ENCODE measurements at places on chromosomes 2 and 18. TPM values are rescaled to one million over a fixed set of nuclear protein-coding genes. Genes with fewer than 3 reads are reported as not detected.

MYL1 gene
- not detected for total RNA-seq

DNA sequence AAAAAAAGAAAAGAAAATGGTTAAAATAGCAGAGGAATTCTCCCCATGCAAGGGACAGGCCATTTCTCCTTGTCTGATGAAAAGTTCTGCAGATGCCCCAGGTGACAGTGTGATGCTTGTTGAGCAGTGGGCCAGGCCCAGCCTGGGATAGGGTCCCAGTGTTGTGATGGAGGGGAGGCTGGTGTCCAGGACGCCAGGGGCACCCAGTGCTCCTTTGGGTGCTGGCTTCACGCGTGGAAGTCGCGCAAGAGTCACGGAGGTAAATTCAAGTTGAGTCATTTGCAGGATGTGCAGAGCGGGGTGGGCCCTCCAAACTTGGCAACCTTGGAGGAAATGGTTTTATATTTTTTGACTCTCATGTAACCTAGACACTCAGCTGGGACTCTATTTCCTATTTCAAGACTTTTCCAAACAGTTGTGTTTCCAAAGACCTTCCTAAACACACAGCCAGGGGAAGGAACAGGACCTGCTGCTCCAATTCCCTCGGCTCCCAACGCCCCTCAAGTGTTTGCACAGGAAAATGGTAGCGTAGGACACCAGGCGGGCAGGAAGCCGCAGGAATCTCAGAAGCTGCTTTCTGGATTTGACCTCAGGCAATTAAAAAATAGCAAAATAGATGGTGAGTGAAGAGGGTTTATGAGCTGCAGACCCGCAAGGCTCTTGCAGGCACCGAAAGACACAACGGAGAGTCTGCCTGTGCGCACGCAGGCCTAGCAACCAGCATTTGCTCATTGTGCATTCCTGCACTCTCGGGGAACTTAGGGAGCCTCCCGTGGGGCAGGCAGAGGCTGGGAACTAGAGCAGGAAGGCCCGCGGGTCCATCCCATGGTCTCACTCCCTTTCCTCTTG, 107.1 kb upstream of the ODC1 start:
- H3K4me3 ChIP-seq: no peak overlapping the region
- DNase-seq: no peak
- H3K36me3 ChIP-seq: no peaks in the 10 kb centered on the region
- no peak overlapping the region for H3K27ac ChIP-seq
- H3K27me3 ChIP-seq: no peaks in the 10 kb centered on the region

DNA sequence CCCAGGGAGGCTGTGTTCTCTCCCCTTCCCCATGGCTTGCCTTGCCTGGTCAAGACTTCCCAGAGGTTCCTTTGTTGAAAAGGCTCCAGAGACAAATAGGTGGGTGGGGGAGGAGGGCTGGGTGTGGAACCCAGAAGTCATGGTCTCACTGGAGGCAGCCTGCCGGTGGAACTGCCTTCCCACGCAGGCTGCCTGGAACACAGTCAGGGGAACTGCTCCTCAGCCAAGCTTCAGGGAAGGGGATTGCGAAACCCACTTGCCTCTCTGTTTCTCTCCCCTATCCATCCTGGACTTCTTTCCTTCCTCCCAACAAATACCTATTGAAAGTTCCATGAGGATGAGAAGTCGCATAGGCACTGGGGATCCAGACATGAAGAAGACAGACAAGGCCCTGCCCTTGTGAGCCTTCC, 31.6 kb downstream of the MARCO start:
- H3K27me3 ChIP-seq: no peaks in the 10 kb centered on the region
- no peak overlapping the region for H3K27ac ChIP-seq
- H3K4me3 ChIP-seq: no peak overlapping the region
- peak; percentile 87 for DNase-seq
- H3K36me3 ChIP-seq: no peaks in the 10 kb centered on the region
- H3K4me1 ChIP-seq: no peaks in the 10 kb centered on the region

DNA sequence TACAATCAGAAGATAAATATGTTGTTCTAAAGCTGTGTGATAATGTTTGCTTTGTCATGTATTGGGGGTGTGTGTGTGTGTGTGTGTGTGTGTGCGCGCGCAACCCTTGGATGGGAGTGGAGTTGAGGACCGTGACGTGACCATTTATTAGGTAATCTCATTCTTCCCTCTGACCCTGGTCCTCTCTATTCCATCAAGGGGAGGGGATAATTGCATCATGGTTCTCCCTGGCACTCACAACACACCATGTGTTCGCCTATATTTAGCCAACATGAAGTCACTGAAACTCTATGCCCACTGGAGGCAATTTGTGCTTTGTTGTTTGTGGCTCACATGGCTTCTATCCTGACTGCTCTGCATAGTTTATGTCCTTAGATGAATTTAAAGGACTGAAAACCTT, 79.8 kb upstream of the LRPPRC start:
- no peak for DNase-seq
- H3K36me3 ChIP-seq: no peaks in the 10 kb centered on the region
- H3K27me3 ChIP-seq: no peaks in the 10 kb centered on the region
- no peak overlapping the region for H3K4me3 ChIP-seq

GRCh38 chr18:45085916-45086624, 405.4 kb downstream of the SETBP1 start:
- H3K4me3 ChIP-seq: no peak overlapping the region
- DNase-seq: no peak
- peaks cover 11% of the 10 kb centered on the region for H3K4me1 ChIP-seq
- no peaks in the 10 kb centered on the region for H3K36me3 ChIP-seq

GRCh38 chr18:76621782-76622495, 126.9 kb upstream of the ZNF516 start:
- no peaks in the 10 kb centered on the region for H3K27me3 ChIP-seq
- H3K4me1 ChIP-seq: peaks cover 35% of the 10 kb centered on the region
- DNase-seq: peak; percentile 75

- H3K4me3 ChIP-seq: no peak overlapping the region
- DNase-seq: no peak
- no peaks in the 10 kb centered on the region for H3K4me1 ChIP-seq
- H3K27me3 ChIP-seq: no peaks in the 10 kb centered on the region
These were observed 71.2 kb upstream of the CNTNAP5 start for GRCh38 chr2:123953846-123954245.

GKN2 gene
- not detected for total RNA-seq

PDK1 gene
- total RNA-seq: 5.1 TPM

DNA sequence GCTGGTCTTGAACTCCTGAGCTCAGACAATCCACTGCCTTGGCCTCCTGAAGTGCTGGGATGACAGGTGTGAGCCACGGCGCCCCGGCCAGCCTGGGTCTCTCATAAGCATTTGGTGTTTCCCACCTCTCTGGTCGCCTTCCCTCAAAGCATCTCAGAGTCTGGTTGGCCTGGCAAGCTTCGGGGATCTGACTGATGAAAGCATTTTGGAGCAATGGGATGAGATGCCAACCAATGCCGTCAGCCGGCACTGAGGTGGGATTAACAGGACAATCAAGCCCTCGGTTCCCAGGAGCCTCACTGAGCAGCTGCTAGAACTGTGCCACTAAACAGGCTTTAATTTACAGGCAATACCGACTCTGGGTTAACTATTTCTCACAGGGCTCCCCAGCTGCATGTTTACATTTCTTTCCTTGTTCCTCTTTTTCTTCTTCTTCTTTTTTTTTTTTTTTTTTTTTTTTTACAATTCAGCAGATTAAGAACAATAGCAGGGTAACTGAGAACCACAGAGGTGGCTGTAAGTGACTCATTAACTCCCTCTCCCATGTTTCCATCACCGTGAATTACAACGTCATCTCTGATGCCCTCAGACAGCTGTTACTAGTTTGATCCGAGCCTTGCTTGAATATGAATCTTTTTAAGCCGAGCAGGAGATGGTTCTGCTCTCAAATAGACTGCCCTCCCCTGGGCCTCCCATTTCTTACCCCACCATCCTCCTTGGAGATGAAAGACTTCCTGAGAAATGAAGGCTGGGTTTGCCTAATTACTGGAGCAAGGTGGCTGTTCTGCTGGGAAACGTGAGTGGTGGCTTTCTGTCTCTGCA, 37.9 kb downstream of the ODC1 start:
- H3K36me3 ChIP-seq: no peaks in the 10 kb centered on the region
- no peak for DNase-seq
- H3K27ac ChIP-seq: no peak overlapping the region
- H3K4me3 ChIP-seq: no peak overlapping the region

GRCh38 chr2:73000808-73001570, 70.5 kb downstream of the SFXN5 start:
- peaks cover 23% of the 10 kb centered on the region for H3K36me3 ChIP-seq
- H3K27ac ChIP-seq: no peak overlapping the region
- no peaks in the 10 kb centered on the region for H3K27me3 ChIP-seq
- no peak for DNase-seq

- no peaks in the 10 kb centered on the region for H3K27me3 ChIP-seq
- no peaks in the 10 kb centered on the region for H3K36me3 ChIP-seq
- no peaks in the 10 kb centered on the region for H3K4me1 ChIP-seq
- no peak overlapping the region for H3K27ac ChIP-seq
These were observed 102.9 kb downstream of the NUP35 start for GRCh38 chr2:183227176-183227575.

- no peak for DNase-seq
- no peak overlapping the region for H3K27ac ChIP-seq
- H3K4me3 ChIP-seq: no peak overlapping the region
- H3K4me1 ChIP-seq: no peaks in the 10 kb centered on the region
- no peaks in the 10 kb centered on the region for H3K27me3 ChIP-seq
These were observed 669.5 kb upstream of the REG3G start for GRCh38 chr2:78355967-78356366.

DNA sequence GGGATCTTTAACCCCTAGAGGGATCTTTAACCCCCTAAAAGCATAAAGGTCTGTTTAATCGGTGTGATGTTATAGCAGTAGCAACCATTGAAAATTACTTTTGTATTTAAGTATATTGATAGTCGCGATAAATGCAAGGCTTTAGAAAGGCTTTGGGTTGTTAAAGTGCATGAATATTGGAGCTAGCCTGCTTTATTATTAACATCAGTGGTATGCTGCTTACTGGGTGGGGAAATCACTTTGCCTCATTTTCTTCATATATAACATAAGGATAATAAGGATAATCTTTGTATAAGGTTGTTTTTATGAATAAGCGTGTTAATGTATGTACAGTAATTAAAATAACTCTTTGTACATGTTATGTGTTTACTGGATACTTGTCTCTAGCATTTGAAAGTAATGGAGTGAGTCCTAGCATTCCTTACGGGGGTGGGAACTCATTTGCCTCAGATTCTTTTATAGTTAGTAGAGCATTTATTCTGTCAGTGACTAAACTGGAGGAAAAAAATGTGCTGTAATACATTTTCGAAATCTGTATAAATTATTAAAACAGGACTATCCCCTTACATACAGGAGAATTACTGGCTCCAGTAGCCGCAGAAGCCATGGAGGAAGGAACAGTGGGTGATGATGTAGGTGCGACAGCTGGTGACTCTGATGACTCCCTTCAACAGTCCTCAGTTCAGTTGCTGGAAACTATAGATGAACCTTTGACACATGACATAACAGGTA, 122.2 kb downstream of the BIRC6 start:
- H3K4me3 ChIP-seq: no peak overlapping the region
- H3K4me1 ChIP-seq: no peaks in the 10 kb centered on the region
- no peak for DNase-seq
- no peaks in the 10 kb centered on the region for H3K27me3 ChIP-seq
- H3K27ac ChIP-seq: no peak overlapping the region

MAPRE2 gene
- total RNA-seq: 22.2 TPM

SPC25 gene
- 0.23 TPM for total RNA-seq

GRCh38 chr18:8319798-8320489, 289.3 kb upstream of the RAB12 start:
- no peak overlapping the region for H3K4me3 ChIP-seq
- H3K4me1 ChIP-seq: no peaks in the 10 kb centered on the region
- H3K36me3 ChIP-seq: no peaks in the 10 kb centered on the region
- H3K27me3 ChIP-seq: no peaks in the 10 kb centered on the region

DNA sequence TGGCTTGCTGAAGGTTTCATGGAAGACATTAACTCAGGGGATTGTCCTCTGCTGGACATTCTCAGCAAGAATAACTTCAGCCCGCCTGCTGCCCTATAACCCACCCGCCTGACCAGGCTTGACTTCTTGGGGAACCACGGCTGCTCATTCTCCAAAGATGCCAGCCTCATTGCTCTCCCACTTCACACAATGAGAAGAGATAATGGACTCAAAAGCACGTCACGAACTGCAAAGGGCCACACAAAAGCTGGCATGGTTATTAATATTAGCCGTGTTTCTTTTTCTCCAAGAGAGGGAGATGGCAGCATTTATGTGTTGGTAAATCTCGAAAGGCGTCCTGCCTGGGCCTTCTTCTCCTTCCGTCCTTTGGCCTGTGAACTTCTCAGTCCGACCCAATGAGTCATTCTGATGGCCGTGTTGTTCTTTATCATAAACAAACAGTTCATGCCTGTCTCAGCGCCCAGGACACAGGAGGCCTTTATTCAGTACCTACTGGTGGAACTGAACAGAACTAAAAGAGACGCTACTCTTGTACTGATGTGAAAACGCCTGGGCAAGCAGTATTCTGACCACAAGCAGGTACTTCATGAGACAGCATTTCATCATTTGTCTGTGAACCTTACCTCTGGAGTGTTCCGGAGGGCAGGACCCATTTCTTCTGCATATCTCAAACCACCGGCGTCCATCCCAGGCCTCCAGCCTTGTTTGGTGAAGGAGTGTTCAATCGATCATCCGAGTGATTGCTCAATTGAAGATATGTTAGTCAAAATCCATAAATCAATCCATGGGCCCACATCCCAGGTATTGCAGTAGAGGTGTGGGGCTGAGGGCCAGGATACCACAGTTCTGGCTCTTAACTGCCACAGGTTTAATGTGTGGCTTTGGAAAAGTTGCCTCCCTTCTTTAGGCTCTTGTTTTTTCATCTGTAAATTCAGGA, 25.1 kb upstream of the KLHL29 start:
- H3K27ac ChIP-seq: no peak overlapping the region
- H3K36me3 ChIP-seq: no peaks in the 10 kb centered on the region
- no peaks in the 10 kb centered on the region for H3K27me3 ChIP-seq
- no peak overlapping the region for H3K4me3 ChIP-seq
- no peak for DNase-seq

DNA sequence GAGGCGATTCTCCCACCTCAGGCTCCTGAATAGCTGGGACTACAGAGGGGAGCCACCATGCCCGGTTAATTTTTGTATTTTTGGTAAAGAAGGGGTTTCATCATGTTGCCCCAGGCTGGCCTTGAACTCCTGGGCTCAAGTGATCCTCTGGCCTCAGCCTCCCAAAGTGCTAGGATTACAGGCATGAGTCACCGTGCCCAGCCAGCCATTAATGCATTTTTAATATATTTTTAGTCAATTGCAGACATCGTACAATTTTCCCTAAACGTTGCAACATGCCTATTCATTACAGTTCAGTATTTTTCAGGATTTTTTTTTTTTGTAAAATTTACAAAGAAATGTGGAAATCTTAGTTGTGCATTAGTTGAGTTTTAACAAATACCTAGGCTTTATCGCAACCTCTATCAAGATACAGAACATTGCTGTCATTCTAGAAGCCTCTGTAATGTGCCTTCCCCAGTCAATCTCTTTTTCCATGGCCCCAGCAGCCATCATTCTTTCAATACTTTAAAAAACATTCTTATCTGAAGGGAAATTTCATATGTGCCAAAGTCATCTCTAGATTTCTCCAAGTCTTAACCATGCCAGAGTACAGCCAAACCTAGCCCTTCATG, 14.7 kb downstream of the NABP1 start:
- H3K27ac ChIP-seq: no peak overlapping the region
- no peaks in the 10 kb centered on the region for H3K27me3 ChIP-seq
- H3K36me3 ChIP-seq: no peaks in the 10 kb centered on the region
- no peaks in the 10 kb centered on the region for H3K4me1 ChIP-seq
- no peak for DNase-seq

Measured in esophagus muscularis mucosa (tissue), 4 donors.